Activated naive CD8-positive, alpha-beta T cell treated with anti-CD3 and anti-CD28 coated beads, Interleukin-2, amount 10 ng/mL, durations not matched to agents 7 days and 5 days (primary cell): ENCODE measurements at places on chromosomes 11 and 22. TPM values are rescaled to one million over a fixed set of nuclear protein-coding genes. Genes with fewer than 3 reads are reported as not detected.

The MRGPRX3 gene
- not detected for total RNA-seq

The ASCL3 gene
- not detected for total RNA-seq

The SCN2B gene
- total RNA-seq, result not detected

The HORMAD2 gene
- total RNA-seq, result not detected

The PELI3 gene
- total RNA-seq, result 10.6 TPM

The OR8G1 gene
- total RNA-seq, result not detected

The NAV2 gene
- total RNA-seq, result 2.9 TPM

The HEPACAM gene
- not detected for total RNA-seq

The SYCE3 gene
- total RNA-seq, result 1.1 TPM

The KDM4D gene
- total RNA-seq, result 1.3 TPM

The EIF3M gene
- 210 TPM for total RNA-seq

The CALCA gene
- total RNA-seq, result not detected

The P2RX3 gene
- total RNA-seq, result not detected

The PGM2L1 gene
- 10.5 TPM for total RNA-seq

The CFL1 gene
- 1,357 TPM for total RNA-seq

The SLC25A1 gene
- 66.3 TPM for total RNA-seq

The OR6M1 gene
- total RNA-seq, result not detected

The CST6 gene
- total RNA-seq, result not detected

The USP35 gene
- 13.4 TPM for total RNA-seq

DNA sequence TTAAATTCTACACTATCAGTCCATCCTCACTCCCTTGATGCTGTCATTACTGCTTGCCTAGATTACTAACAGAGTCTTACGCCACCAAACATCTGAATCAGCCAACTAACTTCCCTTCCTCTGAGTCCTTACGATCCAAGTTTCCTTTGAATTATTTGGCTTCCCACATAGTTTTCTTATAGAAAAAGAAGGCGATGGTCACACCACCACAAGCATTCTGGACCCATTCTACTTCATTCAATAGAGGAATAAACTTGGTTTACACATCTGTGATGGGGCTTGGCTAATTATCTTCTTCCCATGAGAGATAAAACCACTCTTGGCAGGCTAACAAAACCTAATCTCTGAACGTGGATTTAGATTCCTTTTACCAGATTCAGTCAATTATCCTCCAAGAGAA is 35.0 kb downstream of the INTS4 start:
- no peak for DNase-seq

- no peak for DNase-seq
These were observed 28.4 kb downstream of the TRIM29 start for GRCh38 chr11:120109531-120109930.

GRCh38 chr11:72160319-72160718 is 24.8 kb downstream of the FOLR3 start:
- no peak for DNase-seq

DNA sequence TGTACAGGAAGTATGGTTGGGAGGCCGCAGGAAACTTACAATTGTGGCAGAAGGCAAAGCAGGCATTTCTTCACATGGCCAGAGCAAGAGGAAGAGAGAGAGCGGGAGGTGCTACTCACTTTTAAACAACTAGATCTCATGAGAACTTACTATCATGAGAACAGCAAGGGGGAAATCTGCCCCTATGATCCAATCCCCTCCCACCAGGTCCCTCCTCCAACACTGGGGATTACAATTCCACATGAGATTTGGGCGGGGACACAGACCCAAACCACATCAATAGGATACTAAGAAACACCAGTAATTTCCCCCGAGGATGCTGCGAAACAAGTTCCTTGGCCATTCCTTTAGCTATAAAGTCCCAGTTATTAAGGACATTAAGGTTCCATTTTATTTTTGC is 94.1 kb upstream of the SC5D start:
- no peak for DNase-seq

DNA sequence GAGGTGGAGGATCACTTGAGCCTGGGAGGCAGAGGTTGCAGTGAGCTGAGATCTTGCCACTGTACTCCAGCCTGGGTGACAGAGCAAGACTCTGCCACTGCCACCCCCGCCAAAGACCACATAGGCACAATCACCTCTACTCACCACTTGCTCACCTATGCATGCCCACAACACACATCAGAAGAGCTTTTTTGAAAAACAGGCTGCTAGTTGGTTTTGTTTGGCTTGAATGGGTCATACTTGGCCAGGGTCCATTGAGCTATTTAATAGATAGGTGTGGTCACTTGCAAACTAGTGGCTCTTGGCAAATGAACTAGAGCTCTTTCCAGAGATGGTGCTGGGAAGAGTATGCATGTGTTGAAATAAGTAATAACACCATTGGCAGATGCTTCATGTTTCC is 80.1 kb downstream of the EMSY start:
- no peak for DNase-seq

DNA sequence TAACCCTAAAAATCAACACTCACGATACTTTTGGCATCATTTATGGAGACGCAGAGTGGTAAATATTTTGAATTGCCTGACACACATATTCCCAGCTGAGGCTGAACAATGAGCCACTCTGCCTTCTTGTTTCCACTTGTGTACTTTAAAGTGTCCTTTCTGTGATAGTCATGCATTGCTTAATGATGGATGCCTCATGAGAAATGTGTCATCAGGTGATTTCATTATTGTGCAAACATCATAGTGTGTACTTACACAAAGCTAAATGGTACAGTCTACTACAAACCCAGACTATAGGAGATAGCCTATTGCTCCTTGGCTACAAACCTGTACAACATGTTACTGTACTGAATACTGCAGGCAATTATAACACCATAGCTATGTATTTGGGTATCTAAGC is 44.2 kb downstream of the MRE11 start:
- DNase-seq, result no peak

GRCh38 chr11:104343578-104343977 is 179.6 kb upstream of the PDGFD start:
- no peak for DNase-seq

DNA sequence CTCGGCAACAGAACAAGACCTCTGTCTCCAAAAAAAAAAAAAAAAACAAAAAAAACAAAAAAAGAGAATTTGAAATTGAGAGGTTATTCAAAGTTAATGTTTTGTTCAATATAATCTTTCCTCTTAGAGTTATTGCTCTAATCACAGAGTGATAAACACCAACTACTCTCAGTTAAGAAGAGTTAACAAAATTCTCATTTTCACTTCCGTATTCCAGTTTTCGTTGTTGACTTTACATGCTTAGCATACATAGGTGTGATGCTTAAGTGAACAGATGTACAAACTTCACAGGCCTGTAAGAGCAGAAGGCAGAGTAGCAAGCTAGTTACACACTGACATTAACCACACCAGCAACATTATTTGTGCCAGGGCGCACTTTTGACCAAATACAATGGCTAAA is 12.3 kb downstream of the EIF4ENIF1 start:
- DNase-seq, result no peak

- no peak for DNase-seq
These were observed 1.4 kb downstream of the ARHGAP20 start for GRCh38 chr11:110710628-110711381.

GRCh38 chr11:97963528-97964331 is 1057.0 kb upstream of the CNTN5 start:
- DNase-seq, result no peak

DNA sequence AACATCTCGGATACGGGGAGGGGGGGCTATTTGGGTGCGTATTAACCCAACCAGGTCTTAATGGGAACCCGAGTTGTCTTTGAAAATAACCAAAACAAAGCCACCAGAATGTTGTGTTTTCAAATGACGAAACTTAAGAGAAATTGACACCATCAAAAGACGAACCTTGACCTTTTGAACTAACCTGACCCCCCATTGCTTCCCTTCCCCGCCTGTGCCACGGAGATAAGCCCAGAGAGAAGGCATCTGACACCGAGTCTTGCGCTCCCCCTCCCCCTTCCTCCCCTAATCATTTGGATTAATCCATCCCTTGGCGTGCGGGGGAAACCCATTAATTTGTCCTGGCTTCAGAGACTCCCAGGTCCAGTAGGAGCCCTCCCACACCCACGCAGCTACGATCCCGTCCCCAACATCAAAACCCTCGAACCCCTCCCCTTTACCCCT is 4.5 kb upstream of the GCAT start:
- no peak for DNase-seq

GRCh38 chr11:86116386-86116726 is 47.5 kb upstream of the PICALM start:
- DNase-seq, result no peak

DNA sequence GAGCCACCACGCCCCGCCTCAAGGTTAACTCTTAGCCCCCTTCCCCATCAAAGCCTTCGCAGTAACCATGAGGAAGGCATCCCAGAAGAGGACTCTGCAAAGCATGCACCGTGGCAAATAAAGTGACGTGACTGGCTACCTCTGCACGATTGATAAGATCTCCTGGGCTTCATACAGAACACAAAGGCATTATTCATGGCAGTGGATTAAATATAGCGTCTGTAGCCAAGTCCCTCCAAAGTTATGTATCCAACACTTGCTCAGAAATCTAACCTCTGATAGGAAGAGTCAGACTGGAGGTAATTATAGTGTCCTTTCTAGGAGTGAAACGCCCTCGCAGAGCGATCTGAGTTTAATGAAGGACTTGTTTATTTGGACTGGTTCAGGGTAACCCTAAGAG is 22.4 kb downstream of the CPT1A start:
- DNase-seq, result no peak

DNA sequence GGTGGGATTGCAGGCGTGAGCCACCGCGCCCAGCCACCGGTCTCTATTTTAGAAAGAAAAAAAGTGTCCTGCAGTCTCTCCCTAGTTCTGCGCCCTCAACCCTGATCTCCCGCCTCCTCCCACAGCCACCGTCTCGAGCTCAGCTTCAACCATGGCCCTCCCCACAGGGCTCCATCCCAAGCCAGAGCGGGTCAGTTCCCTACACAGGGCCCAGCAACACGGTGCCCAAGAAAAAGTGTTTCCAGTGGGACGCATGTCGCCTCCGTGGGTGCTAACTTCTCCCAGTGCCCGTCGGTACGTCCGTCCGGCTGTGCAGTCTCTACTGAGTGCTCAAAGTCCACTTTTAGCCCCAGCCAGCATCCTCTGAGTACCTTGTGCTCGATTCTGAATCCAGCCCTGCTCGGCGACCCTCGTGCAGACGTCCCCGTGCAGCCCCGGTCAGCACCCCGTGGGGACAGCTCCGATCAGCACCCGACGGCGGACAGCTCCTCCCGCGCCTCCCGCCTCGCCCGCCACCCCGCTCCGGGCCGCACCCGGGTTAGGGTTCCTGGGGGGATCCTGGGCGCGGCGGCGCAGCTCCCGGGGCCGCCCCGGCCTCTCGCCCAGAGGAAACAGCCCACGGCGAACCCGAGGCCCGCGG is 657 bp upstream of the MAPK8IP2 start:
- DNase-seq, result peak; percentile 87

DNA sequence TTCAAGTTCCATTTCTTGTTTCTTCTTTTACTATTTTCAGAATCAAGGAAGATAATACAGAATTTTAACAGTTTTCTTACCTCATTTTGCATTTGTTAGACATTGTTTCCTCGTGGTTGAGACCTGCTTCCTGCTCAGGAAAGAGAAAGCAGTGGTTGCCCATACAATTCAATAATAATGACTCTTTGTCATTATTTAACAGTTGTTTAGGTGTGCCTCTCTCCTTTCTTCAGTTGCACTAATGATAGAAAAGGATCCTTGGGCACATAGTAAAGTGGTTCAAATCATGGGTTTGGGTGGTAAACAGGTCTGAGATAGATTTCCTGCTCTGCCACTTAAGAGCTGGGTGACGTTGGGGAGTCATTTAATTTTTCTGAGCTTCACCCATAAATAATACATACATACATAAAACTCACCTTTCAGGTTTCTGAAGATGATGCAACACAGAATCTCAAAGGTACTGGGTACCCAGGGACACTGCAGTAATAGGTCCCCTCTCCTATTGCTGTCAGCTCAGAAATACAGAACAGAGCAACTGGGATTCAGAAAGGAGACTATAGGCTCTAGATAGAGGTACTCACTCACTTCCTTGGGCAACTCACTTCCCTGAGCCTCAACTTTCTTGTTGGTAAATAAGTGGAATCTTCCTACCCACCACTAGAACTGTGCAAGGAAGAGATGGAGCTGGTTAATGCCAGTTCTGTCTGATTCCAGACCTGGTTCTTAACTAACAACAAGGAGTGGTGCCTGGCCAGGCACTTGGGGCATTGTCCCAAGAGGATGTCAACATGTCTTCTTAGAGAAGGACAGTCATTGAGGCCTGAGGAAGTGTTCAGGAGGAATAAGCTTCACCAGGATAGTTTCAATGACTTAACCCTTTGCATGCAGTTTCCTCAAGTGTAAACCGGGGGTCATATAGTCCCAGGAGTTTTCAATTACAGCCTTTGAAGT is 34.9 kb downstream of the CD44 start:
- DNase-seq, result no peak

DNA sequence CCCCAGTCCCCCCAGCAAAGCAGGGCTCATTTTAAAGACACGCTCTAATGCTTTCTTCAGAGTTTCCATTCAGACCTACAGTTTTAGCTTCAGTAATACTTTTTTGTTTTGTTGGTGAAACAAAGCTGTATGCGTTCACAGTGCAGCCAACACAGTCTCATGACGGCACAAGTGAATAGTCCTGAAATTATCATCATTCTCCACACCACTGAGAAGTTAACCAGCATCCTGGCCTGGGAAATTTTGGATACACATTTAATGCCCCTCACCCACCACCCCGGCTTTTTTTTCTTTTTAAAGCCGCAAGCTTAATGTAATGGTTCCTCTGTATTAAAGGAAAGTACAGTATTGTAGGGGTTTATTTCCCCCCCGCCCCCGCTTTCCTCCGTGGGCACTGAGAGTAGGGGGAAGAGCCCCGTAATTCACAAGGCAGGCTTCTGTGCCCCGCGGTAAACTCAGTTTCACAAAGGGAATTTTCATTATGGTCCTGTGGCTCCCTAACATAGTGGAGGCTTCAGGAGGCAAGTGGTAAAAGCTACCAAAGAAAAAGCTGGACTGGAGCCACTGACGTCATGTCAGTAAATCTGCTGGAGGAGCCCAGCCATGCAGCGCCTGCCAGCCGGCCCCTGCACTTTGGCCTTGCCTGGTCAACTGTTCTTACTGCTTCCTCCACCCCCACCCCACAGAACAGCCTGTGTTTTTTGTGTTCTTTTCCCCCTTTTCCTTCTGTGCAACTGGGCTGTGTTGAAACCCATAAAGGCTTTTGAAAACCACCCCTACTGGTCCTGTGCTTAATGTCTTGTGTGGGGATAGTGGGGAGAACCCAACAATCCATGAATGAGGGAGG is 18.2 kb downstream of the TEAD1 start:
- DNase-seq, result no peak

DNA sequence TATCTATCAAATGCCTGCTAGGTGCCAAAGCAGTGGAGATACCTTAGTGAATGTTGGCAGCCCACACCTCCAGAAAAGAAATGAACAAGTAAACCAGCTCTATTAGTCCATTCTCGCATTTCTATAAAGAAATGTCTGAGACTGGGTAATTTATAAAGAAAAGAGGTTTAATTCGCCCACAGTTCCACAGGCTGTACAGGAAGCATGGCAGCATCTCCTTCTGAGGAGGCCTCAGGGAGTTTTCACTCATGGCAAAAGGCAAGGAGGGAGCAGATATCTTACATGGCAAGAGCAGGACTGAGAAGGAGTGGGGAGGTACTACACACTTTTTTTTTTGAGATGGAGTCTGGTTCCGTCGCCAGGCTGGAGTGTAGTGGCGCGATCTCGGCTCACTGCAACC is 18.7 kb upstream of the ZC3H12C start:
- no peak for DNase-seq

- no peak for DNase-seq
These were observed 487.3 kb downstream of the BRD1 start for GRCh38 chr22:49340406-49340805.
